ENCODE measurements at places on chromosomes 13 and 19. TPM values are rescaled to one million over a fixed set of nuclear protein-coding genes. Genes with fewer than 3 reads are reported as not detected.

The KLK10 gene
- total RNA-seq, result not detected

The RGL3 gene
- total RNA-seq, result 3.3 TPM

The ZNF816 gene
- 16.4 TPM for total RNA-seq

The ZNF490 gene
- 4.9 TPM for total RNA-seq

The RFPL4AL1 gene
- total RNA-seq, result not detected

The PRMT1 gene
- 387 TPM for total RNA-seq

The AMH gene
- total RNA-seq, result not detected

GRCh38 chr13:71619096-71619495, 247.9 kb downstream of the DACH1 start:
- DNase-seq, result no peak

DNA sequence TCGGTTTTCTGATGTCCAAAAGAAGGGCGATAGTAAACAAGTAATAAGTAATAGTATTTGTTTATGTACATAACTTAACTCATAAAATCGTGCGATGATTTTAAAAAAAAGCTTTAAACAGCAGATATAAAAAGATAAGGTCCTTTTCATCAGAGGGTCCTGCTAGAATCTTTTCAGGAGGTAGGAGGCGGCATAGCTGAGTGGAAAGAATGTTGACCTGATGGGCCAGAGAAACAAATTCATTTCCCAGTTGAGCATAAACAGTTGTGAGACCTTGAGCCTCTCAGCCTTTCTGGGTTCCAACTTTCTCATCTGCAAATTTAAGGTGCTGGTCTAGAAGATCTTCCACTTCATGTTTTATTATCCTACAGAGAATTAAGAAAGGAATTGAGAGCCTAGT, 173.5 kb downstream of the LACC1 start:
- no peak for DNase-seq

GRCh38 chr13:107441279-107441678, 774.1 kb downstream of the LIG4 start:
- DNase-seq, result peak; percentile 75

DNA sequence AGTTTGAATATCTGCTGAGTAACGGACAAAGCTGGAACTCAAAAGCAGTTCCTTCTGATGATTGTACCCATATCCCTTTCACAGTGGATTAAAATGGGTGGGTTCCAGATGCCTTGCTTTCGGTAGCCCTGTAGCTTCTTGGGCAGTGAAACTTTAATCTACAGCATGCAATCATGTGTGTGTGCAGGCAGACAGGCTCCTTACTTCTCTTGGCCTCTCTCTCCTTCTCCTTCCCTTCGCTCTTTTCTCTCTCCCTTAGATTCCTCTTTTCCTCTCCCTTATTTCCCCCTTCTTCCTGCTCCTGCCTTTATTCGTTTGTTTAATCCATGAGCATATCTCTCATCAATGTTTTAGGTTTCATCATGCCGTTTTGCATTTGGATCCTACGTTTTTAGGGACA, 8.1 kb downstream of the DGKH start:
- DNase-seq, result no peak

GRCh38 chr19:7393939-7394730, 45.4 kb downstream of the ARHGEF18 start:
- DNase-seq, result no peak

- DNase-seq, result no peak
Measured at GRCh38 chr13:101739382-101740178, 287.1 kb downstream of the ITGBL1 start.

DNA sequence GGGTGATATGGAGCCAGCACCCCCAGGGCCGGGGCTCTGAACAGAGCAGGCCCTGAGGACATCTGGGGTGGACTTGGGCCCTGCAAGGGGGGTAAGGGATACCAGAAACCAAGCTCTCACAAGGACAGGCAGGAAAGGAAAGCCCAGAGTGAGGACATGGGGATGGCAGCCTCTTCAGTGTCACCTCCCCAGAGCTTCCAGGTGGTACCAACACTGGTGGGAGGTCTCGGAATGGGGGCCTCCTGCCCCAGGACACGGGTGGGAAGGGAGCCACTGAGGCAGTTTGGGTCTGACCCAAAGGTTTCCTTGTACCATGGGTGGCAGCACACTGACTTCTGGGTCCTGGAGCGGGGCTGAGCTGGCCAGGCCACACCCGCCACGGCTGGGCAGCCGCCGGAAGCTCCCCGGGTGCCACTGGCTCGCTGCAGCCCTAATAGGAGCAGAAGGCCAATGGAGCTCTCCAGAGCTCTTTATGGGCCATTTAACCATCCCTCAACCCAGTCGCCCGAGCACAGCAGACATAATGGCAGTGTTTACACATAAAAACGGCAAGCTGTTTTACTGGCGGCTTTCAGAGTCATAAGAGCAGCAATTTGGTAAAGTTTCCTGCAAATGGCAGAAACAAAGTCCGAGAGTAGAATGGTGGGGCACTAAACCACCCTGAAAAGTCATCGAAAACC, 59.3 kb downstream of the PEPD start:
- DNase-seq, result no peak

DNA sequence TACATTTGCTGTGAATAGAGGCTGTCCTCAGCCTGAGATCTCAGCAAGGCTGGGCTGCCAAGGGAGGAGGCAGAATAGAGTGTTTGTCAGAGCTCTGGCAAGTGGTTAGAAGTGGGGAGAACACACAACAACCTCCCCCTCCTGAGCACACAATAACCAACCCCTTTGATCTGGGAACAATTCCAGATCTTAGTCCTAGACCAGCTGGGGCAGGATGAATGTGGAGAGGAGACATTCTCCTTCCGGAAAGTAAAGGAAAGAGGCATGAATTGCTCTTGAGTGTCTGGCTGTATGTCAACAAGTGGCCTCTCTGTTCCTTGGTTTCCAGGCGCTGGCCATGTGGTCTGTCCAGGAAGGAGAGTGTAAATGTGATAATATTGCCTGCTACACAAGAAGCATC, 114.9 kb upstream of the TMTC4 start:
- peak; percentile 71 for DNase-seq

DNA sequence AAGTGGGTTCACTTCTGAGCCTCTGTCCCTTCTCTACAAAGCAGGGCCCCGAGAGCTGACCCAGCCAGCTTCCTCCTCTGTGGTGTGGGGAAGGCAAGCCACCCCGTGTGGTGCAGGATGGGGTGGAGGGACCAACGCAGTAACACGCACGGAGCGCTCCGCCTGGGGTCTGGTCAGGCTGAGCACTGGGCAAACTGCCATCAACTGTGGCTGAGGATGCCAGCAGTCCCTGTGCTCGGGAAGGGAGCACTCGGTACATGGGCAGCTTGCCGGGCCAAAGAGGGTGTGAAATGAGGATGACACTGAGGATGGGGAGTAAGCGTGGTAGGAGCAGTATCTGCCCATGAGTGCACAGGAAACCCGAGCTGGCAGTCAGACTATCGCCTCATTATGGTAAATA, 7.6 kb upstream of the GMIP start:
- no peak for DNase-seq

DNA sequence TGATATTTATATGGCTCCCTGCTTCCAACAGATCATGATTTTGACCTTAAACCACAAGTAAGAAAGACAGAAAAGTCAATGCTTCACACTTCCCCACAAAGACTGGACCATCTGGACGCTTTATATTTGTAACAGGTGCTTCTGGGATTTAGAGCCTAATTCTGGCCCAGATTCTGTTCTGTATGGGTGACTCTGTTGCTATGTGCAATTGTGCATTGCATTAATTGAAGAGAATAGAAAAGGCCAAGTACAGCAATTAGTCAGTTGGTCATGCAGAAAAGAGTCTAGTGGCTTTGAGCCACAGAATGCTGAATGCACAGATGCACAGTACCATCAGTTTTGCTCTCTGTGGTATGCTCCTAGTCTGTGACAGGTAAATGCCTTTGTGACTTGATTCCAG, 657.4 kb upstream of the ATXN8OS start:
- DNase-seq, result no peak

- no peak for DNase-seq
Measured at GRCh38 chr13:29513981-29514719, 81.3 kb downstream of the SLC7A1 start.

DNA sequence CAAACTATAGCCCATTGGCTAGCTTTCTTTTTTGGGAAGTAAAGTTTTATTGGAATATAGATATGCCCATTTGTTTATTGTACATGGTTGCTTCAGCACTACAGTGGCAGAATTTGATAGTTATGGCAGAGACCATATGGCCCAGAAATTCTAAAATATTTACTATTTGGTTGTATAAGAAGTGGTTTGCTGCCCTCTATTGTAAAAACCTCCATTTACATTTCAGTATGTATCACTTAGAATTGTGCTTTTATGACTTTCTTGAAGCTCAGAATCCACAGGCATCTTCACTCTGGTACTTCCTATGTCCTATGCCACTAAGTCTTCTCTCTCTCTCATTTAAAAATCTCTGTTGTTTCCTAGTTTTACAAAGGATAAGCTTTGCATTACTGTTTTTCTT, 37.7 kb downstream of the DLEU7 start:
- DNase-seq, result peak; percentile 20

DNA sequence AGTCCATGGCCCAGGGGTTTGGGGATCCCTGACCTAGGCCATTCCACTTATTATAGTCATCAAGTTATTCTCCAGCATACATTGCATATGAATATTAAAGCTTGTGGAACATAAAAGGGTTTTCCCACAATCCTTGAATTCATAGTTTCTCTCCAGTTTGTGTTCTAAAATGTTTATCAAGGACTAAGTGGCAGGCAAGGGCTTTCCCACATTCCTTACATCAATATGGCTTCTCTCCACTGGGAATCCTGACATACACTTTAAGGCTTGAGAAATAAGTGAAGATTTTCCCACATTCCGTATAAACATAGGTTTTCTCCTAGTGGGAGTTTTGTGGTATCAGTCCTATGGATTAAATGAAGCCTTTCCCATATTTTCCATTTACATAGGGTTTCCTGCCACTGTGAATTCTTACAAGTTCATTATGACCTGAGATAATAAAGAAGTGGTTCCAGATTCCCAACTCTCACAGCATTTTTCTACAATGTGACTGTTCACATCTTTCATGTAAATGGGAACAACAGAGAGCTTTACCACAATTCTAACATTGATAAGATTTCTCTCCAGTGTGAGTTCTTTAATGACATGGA, 14.5 kb downstream of the ZNF426 start:
- DNase-seq, result no peak

- DNase-seq, result peak; percentile 32
Measured at GRCh38 chr13:95564733-95565291, 12.3 kb downstream of the CLDN10 start.

DNA sequence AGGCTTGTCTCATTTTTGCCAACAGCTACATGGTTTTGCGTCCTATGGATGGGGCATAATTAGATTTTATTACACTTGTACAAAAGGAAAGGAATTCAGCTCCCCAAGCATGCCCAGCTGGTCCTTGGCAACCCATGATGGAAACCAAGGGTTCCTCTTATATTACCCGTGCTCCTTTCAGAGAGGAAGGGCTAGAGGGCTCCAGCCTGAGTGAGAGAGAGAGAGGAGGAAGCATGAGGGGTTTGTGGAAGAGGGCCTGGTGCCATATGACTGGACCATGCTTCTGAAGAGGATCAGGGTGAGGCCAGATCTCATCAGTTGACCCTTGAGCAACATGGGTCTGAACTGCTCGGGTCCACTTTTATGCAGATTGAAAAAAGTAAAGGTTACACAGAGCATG, 3.5 kb upstream of the RPS9 start:
- DNase-seq, result no peak

- peak; percentile 64 for DNase-seq
Measured at GRCh38 chr13:43908156-43909126, 28.7 kb downstream of the LACC1 start.

- no peak for DNase-seq
Measured at GRCh38 chr13:109447667-109448066, 338.7 kb downstream of the IRS2 start.

DNA sequence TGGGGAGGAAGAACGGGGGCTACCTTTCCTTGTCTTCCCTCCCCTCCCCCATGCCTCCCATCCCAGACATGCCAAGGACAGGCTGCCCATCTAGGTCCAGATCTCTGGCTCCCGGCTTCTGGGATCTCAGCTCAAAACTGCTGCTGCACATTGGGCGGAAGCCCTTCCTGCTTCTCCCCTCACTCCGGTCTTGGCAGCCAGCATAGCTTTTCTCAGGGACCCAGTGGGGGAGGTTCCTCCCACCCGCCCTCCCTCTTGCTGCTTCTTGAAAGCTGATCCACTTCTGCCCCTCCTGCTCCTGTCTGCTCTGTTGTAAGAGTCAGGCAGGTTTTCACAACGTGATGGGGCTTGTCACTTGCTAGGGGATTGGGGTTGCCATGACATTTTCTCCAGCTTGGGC, 21.7 kb upstream of the RNF17 start:
- DNase-seq, result no peak

DNA sequence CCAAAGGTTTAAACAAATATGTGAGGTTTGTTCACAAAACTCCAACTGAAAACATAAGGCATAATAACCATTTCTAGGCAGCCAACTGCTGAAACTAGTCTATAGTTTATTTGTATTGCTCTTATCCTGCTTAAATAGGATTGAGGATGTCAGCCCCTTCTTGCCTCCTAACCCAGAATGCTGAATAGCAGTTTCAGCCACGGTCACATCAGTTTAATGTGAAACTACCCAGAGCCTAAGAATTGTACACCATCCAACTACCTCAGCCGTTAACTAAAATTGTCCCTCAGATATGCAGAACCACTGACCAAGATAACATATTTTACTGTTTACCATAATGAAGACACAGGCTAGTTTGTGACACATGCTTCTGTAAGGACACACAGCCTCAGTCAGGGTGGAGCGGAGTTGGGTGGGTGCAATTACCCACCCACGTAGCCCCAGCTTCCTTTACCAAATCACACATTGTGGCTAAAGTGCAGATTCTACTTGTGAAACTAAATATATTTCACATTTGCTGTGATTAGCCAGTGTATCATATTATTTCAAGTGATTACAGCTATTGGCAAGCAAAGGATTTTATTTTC, 259.9 kb downstream of the EFNB2 start:
- DNase-seq, result no peak

DNA sequence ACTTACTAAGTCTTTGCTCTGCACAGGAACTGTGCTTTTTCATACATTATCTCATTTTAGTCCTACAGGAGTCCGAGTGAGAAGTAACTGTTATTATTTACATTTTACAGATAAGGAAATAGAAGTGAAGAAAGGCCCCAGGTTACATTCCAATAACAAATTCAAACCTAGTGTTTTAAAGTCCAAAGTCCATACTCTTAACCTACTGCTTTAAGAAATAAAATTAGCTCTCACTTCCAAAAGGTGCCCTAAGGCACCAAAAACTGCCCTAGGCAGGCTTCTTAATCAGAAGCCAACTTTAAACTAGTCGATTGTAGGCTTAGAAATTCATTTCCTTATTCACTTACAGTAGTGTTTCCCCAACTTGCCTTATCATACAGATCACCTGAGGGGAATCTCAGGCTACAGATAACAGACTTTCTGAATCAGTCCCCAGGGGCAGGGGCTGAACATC, 555.9 kb downstream of the DIAPH3 start:
- DNase-seq, result no peak

GRCh38 chr19:8377598-8377997, 12.6 kb upstream of the RAB11B start:
- no peak for DNase-seq

DNA sequence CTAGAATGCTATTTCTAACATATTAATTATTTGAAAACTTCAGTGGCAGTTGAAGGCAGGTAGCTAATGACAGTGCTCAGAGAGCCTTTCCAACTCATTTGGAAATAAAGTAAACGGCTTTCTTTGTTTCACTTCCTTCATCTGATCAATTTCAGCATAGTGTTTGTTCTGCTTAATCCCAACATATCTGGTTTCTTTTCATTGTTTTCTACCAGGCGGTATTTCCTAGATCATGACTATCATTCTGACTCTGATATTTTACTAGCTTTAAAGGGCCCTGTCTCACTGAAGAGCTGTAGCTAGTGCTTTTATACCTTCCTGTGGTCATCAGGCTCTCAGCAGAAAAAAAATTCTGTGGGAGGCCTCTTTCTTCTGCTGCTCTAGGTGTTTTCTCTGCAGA, 178.6 kb downstream of the RBM26 start:
- DNase-seq, result no peak

GRCh38 chr19:53045536-53045935, 996 bp downstream of the ERVV-2 start:
- no peak for DNase-seq
